ENCODE measurements at places on chromosomes 16 and 17.

- no peak for DNase-seq
These were observed 25.8 kb downstream of the EPN2 start for GRCh38 chr17:19262650-19263631.

- no peak for DNase-seq
These were observed 51.9 kb downstream of the ZZEF1 start for GRCh38 chr17:4090898-4091297.

- DNase-seq = no peak
These were observed 96.9 kb downstream of the ADCY9 start for GRCh38 chr16:4019371-4019791.

- no peak for DNase-seq
These were observed 3.9 kb upstream of the CCDC57 start for GRCh38 chr17:82216301-82217119.

DNA sequence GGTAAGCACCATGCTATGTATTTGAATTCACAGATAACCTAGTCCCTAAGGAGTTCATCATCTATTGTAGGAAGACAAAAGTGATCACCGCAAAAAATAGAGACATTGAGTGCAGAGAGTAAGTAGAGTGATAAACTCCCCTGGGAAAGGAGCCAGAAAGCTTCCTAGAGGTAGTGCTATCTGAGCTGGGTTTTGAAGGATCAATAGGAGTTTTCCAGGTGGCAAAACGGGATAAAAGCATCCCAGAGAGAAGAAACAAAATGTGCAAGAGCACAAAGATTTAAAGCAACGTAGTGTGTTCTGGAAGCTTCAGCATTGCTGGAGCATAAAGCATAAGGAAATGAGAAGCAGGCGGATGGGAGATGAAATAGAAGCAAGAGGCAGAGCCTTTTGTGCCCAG, 120.7 kb upstream of the PLCG2 start:
- DNase-seq = no peak

GRCh38 chr16:47079860-47080259, 63.9 kb downstream of the NETO2 start:
- DNase-seq = no peak

DNA sequence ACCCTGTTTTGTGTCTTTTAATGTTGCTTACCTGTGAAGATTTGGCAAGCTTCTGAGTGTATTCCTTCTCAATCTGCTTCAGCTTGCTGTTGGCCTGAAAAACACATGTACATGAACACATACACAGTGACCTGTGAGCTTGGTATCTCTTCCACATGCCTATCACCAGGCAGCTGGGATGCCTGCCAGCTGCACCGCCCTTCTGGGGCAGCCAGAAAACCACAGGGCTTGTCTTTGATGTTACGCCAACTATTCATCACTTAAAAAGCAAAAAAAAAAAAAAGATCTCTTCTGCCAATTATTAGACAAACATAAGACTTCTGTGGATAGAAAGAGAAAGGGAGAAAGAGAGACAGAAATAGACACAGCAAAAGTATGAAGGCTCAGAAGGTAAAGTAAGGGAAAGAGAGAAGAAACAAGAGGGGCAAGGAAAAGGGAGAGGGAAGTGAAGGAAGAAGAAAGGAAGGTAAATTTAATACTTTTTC, 189.2 kb upstream of the AXIN2 start:
- DNase-seq = peak; percentile 15

GRCh38 chr17:4591529-4591928, 7.2 kb downstream of the SMTNL2 start:
- no peak for DNase-seq

GRCh38 chr17:29567554-29568330, 759 bp upstream of the TP53I13 start:
- peak; percentile 69 for DNase-seq

All from activated T-cell treated with anti-CD3 and anti-CD28 coated beads for 24 hours (primary cell).